Smooth muscle cell of bladder (primary cell): ENCODE measurements at places on chromosomes 1 and 21. TPM values are rescaled to one million over a fixed set of nuclear protein-coding genes. Genes with fewer than 3 reads are reported as not detected.

Gene SF3B4
- total RNA-seq, result 5.7 TPM in 2 replicates

Gene SPRR2G
- total RNA-seq, result not detected in 2 replicates

Gene PLA2G2A
- 0.28 and 0.46 TPM in 2 replicates for total RNA-seq

Gene GJA4
- total RNA-seq, result 0.18 TPM in 1 of 2 replicates, not detected in the other

Gene FCRL6
- not detected in 2 replicates for total RNA-seq

Gene SV2A
- 14.1 and 18.3 TPM in 2 replicates for total RNA-seq
